ENCODE measurements at places on chromosomes 13 and 19.

DNA sequence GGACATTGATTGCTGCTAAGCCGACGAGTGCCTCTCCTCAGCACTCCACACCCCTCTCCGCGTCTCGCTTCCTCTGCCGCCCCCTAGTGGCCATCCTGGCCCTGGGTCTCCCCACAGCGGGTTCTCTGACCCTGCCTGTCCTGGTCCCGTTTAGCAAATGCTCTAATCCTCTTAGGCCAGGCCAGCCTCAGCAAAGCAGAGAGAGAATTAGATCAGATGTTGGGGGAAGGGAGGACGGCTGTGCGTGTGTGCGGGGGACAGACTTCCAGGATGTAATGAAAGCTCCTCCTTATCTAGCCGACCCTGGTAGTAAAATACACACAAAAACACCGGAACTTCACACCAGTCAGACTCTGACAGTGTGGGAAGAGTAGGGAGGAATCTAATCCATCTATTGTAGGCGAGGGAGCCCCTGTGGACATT lies 4.5 kb downstream of the TPRX2 start:
- peak; percentile 49 for DNase-seq

- DNase-seq, result no peak
These were observed 42.3 kb downstream of the GJA3 start for GRCh38 chr13:20118268-20119140.

- DNase-seq, result peak; percentile 83
These were observed 30.0 kb downstream of the VAV1 start for GRCh38 chr19:6802336-6803035.

DNA sequence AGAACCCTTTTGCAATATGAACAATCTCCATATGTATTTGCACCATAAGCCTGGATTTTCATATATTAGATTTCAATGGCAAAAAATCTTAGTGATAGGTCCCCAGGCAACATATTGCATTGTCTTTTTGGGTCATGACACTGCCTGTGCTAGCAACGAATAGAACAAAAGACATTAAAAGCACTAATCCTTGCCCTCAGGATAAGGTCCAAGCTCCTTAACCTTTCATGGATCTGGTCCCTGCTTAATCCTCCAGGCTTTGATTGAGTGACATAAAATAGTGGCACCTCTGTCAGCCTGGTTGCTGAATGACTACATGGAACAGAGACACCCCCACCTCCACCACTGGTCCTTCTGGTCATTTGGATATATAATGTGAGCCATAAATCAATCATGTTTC lies 134.4 kb downstream of the RBM26 start:
- no peak for DNase-seq

DNA sequence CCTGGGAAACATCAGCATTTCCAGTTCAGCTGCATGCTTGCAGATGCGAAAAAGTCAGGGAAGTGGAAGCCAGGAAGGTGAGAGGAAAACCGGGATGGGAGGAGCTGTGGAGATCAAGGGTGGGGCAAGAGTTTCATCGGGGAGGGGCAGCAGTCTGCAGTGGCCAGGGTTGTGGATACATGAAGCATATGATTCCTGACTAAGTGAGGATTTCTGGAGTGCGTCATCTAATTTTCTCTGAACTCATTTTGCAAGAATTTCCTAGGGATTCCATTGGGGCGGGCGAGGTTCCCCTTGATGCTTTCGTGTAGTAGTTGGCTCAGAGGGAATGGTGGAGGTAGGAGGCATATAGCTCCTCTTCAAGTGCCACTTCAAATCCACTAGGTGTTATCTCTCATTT lies 344.1 kb upstream of the TMTC4 start:
- no peak for DNase-seq

GRCh38 chr19:51688671-51689571 lies 4.2 kb upstream of the SPACA6 start:
- no peak for DNase-seq

Data from immature natural killer cell (primary cell).